Activated CD4-positive, CD25-positive, alpha-beta regulatory T cell treated with anti-CD3 and anti-CD28 coated beads, Interleukin-2, amount 50 U/mL, for 72 hours (primary cell): ENCODE measurements at places on chromosomes 13 and 19.
A peak's percentile ranks its signal among the peaks of the same experiment; 100 is the strongest.

DNA sequence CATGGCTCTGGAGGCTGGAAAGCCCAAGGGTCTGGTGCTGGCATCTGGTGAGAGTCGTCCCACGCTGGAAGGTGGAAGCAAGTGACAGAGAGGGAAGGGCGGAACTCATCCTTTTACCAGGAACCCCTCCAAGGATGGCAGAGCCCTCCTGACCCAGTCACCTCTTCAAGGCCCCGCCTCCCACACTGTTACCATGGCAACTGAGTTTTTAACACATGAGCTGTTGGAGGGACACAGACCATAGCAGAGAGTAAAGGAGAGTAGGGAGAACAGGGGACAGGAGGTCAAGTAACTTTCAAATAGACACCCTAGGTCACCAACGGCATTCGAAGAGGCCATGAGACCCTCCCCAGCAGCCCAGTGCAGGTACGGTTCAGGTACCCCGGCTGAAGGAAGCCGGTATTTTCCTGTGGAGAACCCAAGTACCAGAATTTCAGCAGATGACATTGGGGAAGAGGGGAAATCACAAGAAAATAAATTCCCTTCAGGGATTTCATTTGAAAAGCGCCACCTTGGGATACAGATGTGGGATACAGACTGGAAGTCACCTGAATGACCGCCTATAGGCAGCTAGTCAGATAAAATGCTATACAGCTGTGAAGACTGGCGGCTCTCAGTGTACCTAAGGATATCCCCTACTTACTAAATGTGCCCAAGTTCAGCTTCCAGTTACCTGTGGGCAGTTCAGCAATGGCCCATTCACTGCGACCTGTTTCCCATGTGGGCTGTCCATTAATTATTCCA, 8.0 kb downstream of the IL17D start:
- DNase-seq, result no peak

GRCh38 chr13:44686531-44686934, 110.4 kb upstream of the TSC22D1 start:
- DNase-seq, result no peak

GRCh38 chr13:112819816-112820215, 130.0 kb downstream of the ATP11A start:
- DNase-seq, result no peak

DNA sequence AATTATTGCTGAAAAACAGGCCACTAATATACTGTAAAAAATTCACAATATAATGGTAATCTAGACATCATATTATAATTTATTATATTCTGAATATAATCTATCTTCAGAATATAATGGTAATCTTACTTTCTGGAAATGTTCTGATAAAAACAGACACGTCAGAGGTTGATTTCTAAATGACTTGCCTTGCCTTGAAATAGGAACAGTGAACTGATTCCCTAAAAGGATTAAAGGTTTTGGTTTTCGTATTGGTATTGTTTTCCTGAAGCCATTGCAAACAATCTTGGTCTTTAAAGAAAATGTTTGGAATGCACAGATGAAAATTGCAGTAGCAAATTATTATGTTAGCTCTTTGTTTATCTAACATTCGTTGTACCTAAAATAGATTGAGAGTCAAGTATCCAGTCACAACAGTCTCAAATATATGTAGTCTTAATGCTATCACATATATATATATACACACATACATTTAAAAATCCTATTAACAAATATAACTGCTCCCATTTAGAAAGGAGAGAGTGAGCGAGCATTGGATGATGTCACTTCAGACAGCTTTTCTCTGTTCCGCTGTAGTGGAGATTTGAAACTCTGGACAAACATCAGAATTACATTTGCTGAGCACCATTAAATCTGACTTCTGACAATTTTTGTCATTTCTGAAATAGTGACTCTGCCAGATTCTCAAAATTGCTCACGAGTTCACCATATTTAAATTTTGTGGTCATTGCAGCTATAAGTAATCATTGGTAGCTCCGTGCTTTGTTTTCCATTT, 1.7 kb downstream of the ITM2B start:
- DNase-seq, result no peak

GRCh38 chr13:73844986-73845385, 289.2 kb downstream of the KLF12 start:
- DNase-seq, result no peak

DNA sequence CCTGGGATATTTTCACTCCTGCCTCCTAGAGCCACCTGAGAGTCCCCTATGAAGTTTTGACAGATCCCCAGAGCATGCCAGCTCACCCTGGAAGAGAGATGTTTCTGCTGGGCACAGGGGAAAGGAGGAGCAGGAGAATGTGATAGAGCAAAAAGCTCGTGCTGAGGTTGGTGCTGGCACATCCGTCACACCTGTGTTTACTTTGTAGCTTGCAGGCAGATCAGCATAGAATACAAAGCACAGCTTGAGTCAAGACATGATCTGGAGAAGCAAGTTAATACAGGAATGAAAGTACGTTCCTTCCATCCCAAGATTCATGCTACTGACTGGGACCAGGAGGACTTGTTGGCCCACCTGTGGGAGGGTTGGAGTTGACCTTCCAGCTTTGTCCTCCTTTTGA, 46.1 kb downstream of the HSPH1 start:
- DNase-seq, result no peak

DNA sequence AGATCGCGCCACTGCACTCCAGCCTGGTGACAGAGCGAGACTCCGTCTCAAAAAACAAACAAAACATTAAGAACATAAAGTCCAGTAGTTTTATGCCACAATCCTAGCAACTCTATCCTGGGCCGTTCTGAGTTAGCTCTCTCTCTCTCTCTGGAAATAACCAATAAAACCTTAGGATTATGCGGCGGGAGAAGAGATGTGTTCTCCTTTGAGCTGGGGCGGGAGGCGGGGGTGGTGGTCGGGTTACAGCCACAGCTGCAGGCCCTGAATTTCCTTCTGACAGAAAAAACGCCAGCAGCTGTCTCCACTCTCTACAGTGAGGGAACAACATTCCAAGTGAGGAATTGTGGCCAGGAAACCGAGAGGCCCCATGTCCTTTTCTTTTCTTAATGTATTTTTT, 9.1 kb upstream of the PNMA8A start:
- no peak for DNase-seq

DNA sequence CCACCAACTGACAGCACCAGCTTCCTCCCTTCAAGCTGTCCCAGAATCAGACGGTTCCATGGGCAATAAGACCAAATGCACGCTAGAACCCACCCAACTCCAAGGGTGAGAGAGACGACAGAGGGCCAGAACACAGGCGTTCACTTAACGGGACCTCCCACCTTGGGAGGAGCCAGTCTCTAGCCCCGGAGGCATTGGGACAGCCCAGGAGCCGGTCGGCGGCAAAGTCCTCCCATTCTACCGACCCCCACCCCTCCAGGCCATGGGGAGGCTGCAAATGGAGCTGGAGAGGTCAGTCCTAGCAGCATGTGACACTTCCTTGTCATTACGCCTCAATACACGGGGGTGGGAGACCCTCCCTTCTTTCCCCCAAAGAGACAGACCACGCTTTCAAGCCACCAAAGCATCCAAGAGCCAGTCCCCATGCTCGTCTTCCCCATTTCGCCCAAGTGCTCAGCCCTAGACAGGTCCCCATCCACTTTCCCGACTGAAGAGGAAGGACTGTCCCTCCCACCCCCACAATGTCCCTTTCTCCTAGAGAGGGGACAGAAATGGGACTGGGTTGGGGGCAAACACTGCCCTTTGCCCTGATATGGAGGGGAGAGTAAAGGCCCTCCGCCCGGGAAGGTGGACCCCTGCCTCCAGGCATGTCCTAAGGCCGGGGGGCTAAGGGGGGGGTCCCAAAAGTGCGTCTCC, 964 bp downstream of the KHSRP start:
- peak; percentile 43 for DNase-seq
